Activated CD4-positive, alpha-beta T cell treated with anti-CD3 and anti-CD28 coated beads, Interleukin-10, Interleukin-2, amounts not matched to agents 100 ng/mL and 50 ng/mL, durations not matched to agents 16 hours and 8 hours (primary cell): ENCODE measurements at places on chromosomes 6 and 20.

DNA sequence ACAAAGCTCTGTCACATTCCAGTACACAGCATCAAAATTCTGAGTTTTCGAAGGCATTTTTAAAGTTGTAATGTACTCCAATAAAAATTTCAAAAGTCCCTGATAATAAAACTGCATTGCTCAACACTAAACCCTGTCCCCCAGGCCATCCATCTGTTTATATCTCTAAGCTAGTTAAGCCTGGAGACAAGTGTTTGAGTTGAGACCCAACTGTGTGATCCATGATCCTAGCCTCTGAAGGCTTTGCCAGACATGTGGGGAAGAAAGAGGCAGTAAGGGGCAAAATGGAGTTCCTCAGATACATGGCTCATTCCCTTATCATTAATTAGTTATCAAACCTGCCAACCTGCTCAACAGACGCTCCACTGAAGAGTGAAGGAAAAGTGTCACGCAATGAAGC is 198.4 kb downstream of the ISM1 start:
- DNase-seq = no peak

- no peak for DNase-seq
Observed at GRCh38 chr20:14790771-14791620, 453.6 kb upstream of the FLRT3 start.

GRCh38 chr6:16857969-16858592 is 96.8 kb upstream of the ATXN1 start:
- no peak for DNase-seq

- DNase-seq = no peak
Observed at GRCh38 chr6:104956731-104957294, at the start of gene LIN28B. Gene LIN28B, plus strand, starts transcription at chr6:104957107. Its CDS starts 144 bp downstream, at chr6:104957251.

DNA sequence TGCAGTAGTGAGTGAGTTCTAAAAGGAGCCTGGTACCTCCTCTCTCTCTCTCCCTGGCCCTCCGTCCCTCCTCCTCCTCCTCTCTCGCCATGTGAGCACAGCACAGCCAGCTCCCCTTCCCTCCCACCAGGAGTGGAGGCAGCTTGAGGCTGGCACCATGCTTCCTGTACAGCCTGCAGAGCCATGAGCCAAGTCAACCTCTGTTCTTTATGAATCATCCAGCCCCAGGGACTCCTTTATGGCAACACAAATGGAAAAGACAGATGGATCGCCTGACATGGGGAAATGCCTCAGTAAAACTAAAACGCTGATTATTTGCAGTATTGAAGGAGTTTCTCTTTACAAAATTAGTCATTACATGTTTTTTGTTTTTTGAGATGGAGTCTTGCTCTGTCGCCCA is 233.7 kb upstream of the ARID1B start:
- DNase-seq = no peak

GRCh38 chr6:13870214-13870830 is 54.4 kb upstream of the RNF182 start:
- no peak for DNase-seq

DNA sequence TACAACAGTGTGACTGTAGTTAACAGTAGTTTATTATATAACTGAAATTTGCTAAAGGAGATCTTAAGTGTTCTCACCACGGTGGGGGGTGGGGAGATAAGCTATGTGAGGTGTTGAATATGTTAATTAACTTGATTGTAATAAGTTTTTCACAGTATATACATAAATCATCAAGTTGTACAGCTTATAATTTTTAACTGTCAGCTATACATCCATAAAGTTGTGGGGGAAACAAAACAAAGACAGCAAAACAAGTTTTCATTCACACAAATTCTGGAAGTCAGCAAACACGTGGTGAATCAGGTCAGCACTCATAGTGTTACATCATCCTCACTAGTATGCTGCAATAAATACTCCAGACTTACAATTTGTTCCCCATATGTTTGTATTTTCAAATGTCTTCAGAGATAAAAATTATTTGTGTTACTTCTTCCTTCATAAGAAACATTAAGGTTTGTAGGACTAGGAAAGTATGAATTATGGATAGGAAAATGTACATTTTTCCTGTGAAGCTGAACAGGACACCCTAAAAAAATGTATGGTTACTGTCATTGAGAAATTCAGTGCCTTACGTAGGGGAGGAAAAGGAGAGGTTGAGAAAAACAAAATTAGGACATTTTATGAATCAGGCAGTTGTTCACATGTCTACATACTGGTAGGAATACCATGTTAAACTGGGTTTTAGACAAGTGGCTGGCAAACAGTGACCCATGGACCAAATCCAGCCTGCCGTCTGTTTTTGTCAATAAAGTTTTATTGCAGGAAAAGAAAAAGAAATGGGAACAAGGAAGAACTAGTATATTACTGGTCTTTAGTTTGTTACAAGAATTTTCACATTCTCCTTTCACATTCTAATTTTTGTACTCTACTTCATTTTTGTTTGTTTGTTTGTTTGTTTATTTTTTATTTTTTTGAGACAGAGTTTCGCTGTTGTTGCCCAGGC is 6.0 kb downstream of the SUMO4 start:
- peak; percentile 26 for DNase-seq

- peak; percentile 70 for DNase-seq
Observed at GRCh38 chr6:11172501-11173327, 59.8 kb downstream of the NEDD9 start.

DNA sequence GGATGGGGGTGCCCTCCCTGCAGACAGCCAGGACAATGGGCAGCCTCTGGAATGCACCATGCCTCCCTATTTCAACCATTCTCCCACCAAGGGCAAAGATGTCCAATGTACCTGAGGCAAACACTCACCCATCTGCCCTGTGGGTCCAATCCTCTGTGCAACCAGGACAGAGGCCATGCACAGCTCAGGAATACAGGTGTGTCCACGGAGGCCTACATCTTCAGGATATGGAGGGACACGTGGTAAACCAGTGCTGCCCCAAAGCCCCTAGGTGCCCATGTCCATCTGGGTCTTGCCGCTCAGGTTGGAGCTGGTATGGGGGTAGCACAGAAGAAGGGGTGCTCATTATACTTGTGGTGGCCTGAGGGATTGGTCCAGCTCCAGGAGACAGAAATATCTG is 20.4 kb upstream of the TAF8 start:
- DNase-seq = no peak

DNA sequence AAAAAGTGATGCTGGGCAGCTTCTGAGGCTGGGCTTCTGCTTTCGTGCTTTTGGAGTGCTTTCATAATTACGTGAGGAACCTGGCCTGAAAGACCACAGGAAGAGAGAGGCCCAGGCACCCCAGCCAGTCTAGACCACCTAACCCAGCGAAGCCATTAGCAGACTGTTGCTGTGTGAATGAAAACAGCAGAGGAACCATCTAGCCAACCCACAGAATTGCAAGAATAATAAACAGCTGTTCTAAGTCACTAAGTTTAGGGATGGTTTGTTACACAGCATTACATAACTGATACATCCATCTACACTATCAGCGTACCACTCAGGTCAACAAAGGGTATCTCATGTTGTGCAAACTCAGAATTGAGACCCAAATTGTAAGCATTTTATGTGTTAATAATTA is 34.5 kb downstream of the FGD2 start:
- DNase-seq = no peak

DNA sequence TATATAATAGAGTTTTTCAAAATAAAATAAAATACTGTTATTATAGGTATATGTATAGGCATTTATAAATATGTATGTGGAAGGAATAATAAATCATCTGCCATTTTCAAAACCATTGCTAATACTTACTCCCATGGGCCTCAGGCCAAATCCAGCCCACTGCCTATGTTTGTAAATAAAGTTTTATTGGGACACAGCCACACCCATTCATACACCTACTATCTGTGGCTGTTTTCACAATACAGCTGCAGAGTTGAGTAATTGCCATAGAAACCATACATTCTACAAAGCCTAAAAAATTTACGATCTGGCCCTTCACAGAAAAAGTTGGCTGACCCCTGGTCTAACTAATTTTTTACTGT is 9.5 kb downstream of the ALDH5A1 start:
- no peak for DNase-seq

DNA sequence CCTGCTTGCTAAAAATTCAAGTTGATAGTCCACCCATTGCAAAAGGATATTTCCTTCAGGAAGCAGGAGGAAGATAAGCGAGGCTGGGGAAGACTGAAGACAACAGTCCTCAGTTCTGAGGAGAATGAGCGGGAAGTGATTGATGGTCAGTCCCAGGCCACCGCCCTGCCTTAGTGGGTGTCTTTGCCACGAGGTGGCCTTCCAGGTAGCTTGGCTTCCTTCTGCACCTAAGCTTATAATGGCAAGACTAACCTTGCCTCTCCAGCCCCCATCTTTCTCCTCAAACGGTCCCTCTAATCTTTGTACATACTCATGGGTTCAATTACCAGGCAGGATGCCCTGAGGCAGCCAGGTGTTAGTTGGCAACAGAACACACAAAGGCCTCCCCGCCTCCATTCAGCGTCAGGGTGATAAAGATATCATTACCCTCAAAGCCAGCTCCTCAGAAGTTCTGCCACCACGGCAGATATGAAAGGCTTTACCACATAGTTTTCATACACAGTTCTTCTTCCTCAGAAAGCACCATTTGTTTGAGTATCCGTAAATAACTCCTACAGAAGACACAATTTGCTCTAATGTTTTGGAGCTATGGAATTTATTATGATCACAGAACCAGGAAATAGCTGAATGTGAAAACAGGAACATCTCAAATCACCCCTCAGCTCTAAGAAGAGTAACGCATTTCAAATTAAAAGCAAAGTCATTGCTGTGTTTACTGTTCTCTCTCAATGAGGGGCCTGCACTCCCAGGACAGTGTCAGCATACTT is 249.4 kb downstream of the ATXN1 start:
- DNase-seq = no peak

GRCh38 chr6:161318456-161318855 is 44.6 kb upstream of the AGPAT4 start:
- no peak for DNase-seq

GRCh38 chr6:99780556-99780885 is 173.9 kb downstream of the PRDM13 start:
- no peak for DNase-seq

DNA sequence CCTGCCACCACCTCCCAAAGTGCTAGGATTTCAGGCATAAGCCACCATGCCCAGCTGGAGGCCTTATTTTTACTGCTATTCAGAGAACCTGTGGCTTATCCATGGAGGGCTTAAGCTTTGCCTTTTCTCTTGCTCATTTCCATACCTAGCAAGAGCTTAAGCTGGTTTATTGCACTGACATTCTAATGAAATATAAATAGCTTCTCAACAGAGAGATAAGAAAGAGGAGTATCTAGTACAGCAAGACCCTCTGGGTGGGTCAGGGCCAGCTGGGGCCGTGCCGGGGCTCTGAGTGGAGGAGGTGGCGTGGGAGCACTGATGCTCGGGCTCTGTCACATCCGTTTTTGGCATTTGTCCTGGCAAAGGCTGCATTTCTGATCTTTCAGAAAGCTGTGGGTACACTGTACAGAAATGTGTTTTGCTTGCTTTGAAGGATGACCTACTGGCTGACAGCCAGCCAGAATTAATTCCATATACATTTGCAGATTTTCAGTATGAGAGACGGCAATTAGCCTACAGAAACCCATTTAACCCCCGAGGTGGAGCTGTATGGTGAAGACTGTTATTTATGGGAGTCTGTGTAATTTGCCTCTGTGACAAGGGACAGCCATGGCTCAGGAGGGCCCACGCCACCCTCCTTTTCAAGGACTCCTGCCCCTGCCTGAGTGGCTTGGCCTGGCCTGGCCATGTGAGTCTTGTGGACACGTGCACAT is 181.6 kb upstream of the AKAP12 start:
- DNase-seq = no peak

DNA sequence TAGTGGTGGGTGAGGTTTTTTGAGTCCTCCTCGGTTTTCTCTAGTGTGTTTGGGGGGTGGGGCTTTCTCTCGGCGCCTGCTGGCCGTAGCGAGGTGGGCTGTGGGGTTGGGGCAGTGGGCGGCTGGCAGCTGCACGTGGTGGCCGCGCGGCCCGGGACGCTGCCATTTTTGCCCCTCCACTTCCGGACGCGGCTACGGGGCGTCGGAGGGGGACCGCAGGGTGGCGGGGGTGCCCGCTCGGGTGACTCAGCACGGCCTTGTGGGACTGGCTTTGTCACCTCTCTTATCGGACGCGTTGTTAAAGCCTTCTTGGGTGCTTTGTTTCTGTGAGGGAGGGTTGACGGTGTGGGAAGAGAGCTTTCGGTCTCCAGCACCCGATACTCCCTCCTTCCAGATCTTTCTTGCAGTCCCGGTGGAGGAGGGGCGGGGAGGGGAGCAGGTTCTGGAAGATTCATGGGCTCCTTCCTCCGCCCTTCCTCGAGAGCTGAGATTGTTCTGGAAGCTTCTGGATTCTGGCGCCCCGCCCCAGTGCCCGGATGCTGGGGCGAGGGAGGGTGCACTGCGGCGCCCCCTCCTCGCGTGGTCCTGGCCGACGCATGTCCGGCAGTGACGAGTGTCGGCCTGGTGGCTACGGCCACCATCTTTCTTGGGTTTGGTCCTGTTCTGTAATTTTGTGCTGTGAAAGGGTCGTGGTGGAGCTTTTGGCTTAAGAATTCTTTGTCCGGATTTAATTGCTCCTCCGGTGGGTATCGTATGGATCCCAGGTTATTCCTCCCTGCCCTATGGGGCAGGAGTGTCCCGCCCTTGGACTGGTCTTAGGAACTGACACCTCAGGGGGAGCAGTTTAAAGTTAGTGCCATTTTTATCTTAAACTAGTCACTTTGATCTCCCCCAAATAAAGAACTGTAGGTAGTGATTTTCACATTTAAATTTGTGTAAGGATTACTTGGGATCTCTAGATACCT is 719 bp downstream of the HSP90AB1 start:
- peak; percentile 87 for DNase-seq

DNA sequence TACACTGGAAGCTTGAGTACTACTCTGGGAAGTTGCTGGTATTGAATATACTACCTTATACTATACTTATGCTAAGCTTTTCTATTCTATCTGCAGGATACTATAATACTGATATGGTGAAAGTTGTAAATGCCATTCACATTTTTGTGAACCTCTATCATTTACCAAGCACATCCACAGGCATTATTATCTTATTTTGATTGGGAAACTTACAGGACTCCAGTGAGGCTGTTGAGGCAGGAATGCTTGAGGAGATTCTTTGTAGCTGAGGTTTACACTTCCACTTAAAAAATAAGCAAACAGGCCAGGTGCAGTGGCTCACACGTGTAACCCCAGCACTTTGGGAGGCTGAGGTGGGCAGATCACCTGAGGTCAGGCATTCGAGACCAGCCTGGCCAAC is 442.9 kb downstream of the QKI start:
- no peak for DNase-seq

- DNase-seq = no peak
Observed at GRCh38 chr6:53090576-53090975, 25.4 kb downstream of the FBXO9 start.

GRCh38 chr20:3046677-3047462 is 1.0 kb downstream of the MRPS26 start:
- DNase-seq = peak; percentile 20

GRCh38 chr20:258963-259362 is 1.4 kb downstream of the DEFB132 start:
- DNase-seq = peak; percentile 23

DNA sequence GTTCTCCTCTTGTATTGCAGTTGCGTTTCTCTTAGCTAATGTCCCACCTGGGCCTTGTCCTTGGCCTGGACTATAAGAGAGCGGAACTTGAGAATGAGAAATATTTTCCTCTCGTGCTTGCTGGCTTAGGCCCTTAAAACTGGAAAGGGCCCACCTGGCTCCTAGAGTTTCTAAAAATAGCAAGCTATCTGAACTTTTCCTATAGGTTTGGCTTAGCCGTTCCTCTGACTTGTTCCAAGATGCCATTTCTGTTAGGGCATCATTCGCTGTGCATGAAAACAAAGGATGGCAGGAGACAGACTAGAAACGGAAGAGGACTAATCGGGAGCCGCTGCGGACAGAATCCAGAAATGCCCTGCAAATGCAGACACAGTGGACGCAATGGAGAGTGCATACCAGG is 4.5 kb downstream of the RIPOR3 start:
- no peak for DNase-seq
